ENCODE measurements at places on chromosomes 12 and 14. TPM values are rescaled to one million over a fixed set of nuclear protein-coding genes. Genes with fewer than 3 reads are reported as not detected.

GRCh38 chr12:49537231-49537751 is 1.5 kb upstream of the KCNH3 start:
- DNase-seq, result no peak

GRCh38 chr14:51539571-51540037 is 112.1 kb upstream of the FRMD6 start:
- no peak for DNase-seq

DNA sequence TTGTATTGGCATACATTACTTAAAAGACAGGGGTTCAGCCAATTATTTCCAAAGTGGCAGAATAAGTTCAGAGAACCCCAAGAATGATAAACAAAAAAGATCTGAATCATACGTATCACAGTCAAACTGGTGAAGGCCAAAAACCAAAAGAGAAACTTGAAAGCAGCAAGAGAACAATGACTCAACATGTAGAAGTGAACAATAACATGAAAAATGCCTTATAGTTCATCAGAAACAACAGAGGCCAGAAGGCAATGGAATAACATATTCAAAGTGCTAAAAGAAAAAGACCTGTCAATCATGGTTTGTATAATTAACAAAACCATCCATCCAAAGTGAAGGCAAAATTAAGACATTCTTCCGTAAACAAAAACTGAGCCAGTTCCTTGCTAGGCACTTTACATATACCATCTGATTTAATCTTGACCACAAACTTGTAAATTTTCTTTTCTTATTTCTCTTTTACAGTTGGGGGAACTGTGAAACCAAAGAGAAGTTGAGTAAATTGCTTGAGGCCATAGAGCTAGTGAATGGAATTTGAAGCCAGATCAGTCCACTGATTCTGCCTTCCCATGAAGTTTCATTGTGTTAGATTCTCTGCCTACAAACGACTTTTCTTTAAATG is 232.1 kb upstream of the SEL1L start:
- DNase-seq, result no peak

Gene RNASE7
- not detected for total RNA-seq

GRCh38 chr12:39103552-39104165 is 198.3 kb upstream of the CPNE8 start:
- no peak for DNase-seq

- no peak for DNase-seq
Observed at GRCh38 chr12:51008329-51009055, 17.7 kb downstream of the SLC11A2 start.

Gene PYGL
- total RNA-seq, result 16.5 TPM

Gene TSHR
- not detected for total RNA-seq

- DNase-seq, result no peak
Observed at GRCh38 chr14:70894868-70895267, 12.4 kb upstream of the PCNX1 start.

Gene CLEC1B
- not detected for total RNA-seq
